ENCODE measurements at places on chromosomes 7 and 10.

DNA sequence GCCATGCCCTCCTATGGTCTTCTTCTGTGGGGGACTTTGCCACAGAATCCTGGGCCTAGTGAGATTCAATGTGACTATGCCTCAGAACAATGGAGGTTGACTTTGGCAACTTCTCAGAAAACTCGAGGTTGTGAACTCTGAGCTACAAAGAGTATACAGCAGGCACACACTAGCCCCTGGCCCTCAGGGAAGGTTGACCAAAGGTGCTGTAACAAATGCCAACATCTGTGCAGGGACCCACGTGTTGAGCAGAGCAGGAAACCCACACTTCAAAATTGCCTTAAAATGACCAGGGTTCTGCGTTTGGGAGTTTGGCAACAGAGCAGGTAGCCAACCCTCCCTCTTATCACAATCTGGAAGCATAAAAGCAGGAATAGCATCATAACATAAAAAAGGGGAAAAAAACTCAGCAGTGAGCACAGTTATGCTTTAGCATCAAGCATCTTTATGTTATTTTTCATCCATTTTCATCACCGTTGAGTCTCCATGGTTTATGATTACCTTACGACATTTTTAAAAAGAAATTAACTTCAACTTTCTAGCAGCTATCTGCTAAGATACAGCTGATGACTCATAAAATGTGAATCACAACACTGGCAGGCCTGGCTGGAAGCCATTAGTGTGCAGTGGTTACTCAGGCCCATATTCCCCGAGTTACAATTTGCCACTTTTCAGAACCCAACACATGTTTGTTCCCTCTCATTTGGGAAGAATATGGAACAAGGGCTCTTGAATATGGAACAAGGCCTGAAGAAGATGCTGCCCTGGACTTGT lies 11.1 kb downstream of the PRLHR start:
- DNase-seq, result no peak

DNA sequence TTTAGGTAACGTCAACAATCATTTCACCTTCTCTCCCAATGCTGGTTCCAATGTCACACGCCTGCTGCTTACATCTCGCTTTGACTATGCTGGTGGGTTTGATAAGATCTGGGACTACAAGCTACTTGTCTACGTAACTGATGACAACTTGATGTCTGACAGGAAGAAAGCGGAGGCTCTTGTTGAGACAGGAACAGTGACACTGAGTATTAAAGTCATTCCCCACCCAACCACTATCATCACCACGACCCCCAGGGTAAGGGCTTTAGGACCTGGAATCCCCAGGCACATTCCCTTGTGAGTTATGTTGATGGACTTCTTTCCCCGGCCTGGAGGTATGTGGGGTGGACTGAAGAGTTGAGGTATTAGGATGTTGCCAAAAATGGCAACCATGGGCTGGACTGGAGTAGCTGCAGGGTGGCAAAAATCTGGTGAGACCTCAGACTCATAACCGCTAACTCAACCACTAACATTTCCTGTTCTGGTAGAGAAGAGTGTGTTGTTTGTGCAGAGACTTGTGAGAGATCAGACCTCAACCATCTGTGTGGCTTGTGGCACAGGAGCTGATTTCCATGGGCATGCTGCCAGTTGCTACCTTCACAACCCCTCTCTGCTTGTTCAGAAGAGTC lies 59.2 kb downstream of the CDHR3 start:
- DNase-seq, result no peak

GRCh38 chr7:78769481-78770101 lies 683.9 kb downstream of the MAGI2 start:
- no peak for DNase-seq

GRCh38 chr7:1604383-1604782 lies 34.6 kb upstream of the PSMG3 start:
- no peak for DNase-seq

- DNase-seq, result no peak
These were observed 319.7 kb downstream of the SNX13 start for GRCh38 chr7:17620566-17620965.

GRCh38 chr10:118925404-118926071 lies 104.0 kb upstream of the NANOS1 start:
- no peak for DNase-seq

GRCh38 chr7:68306692-68307107 lies 1291.6 kb upstream of the AUTS2 start:
- no peak for DNase-seq

GRCh38 chr10:98265403-98266378 lies 2.3 kb downstream of the LOXL4 start:
- no peak for DNase-seq

- DNase-seq, result no peak
These were observed 99.8 kb downstream of the SEPTIN7 start for GRCh38 chr7:35900651-35901050.

DNA sequence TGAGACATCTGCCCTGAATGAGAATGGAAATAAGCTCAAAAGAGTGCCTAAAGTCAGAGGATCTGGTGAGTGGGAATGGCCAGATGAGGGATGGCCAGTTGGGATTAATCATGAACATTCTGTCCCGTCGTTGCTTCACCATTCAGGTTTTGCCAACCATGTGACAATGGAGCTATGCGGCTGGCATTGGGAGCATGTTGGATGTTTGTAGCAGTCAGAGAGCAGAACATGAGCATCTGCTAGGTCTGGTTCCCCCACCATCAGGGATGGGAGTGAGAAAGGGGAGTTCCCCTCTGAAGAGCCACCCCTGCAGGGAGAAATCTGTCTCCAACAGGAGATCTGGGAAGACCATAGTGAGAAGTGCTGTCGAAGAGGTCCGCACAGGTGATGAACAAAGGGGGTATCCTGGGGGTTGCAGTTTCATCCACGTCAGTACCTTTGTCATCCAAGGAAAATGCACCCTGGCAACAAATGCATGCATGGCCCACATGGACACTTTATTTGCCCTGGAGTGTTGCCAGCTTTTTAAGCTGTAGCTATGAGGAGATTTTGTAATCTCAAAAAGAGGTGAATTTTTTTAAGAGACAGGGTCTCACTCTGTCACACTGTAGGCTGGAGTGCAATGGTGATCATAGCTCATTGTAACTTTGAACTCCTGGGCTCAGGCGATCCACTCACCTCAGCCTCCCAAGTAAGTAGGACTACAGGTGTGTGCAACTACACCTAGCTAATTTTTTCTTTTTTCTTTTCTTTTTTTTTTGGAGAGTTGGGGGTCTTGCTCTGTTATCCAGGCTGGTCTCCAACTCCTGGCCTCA lies 190.2 kb downstream of the CAMK1D start:
- peak; percentile 25 for DNase-seq

- DNase-seq, result peak; percentile 20
These were observed 29.9 kb downstream of the RNLS start for GRCh38 chr10:88553116-88553752.

GRCh38 chr7:100966542-100967291 lies 2.6 kb upstream of the MUC12 start:
- no peak for DNase-seq

- DNase-seq, result peak; percentile 22
These were observed 240.2 kb upstream of the INHBA start for GRCh38 chr7:41943094-41943577.

DNA sequence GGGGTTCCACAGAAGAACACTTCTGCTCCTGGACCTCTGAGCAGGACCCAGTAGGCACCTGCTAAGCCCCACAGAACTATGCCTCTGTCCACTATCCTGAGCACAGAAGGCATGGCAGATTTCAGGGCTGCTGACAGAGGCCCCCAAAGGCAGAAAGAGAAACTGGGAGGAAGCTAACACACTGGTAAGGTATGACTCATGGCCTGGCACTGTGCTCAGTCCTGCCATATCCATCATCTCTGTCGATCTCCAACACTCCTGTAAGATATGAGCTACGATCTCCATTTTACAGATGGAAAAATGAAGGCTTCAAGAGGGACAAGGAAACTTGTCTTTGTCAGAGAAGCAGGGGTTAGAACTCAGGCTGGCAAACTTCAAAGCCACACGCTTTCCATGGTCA lies 62.2 kb downstream of the GRID1 start:
- DNase-seq, result no peak

DNA sequence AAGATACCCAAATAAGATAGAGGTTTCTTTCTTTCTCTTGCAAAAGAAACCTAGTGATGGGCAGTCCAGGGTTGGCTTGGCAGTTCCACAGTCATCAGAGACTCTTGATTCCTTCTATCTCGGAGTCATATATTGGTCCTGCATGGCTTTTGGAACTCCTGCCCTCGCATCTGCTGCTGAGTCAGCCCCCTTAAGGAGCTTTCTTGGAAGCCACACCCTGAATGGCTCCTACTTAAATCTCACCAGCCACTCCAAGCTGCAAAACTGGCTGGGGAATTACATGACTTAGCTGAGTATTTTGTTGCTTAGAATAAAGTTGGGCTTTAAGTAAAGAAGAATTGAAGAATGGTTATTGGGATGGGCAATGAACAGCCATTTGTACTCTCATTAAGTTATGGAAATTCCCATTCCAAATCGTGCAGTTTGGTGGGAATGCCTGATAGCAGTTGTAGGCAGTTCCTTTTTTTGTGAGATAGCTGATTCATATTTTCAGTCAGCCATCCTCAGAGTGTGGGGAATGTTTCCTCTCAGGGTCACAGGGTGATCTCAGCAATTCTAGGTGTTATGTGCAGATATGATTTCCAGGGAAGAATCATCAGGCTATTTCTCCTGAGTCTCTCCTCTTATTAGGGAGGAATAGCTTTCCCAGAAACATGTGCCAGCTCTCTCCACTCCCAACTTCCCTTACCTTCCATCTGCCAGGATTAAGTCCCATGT lies 209.9 kb downstream of the BBS9 start:
- no peak for DNase-seq

DNA sequence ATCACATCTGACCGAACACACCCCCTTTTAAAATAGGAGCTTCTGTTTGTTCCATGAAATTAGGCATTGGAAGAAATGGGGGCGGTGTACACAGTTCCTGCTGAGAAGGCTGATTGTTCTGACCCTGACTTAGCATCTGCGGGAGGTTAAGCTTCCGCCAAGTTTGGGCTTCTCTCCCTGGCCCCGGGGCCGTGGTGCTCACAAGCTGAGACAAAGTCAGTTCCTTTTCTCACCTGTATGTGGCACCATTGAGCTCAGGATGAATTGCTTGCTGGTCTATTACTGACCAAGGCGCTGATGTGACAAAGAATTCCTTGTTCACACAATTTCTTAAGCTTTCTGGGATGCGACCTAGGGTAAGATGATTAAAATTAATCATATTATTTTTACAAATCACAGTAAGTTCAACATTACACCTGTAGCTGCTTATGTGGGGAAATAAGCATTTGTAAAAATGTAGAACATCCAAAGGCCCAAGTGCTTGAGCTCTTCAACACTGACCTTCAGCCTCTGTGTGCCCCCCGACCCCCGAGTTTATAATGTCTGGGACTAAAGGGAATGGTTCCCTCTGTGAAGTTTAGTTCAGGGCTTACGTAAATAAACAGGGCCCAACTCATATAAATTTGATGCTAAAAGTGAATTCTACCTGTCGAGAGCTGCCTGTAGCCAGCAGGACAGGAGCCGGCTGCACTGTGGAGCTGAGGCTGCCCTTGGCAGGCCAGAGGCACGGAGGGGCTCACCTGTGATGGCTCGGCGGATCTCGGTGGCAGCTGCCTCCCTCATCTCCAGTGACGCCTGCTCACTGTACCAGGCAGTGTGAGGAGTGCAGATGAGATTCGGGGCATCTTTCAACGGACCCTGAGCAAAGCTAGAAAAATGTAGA lies 50.8 kb downstream of the ZRANB1 start:
- no peak for DNase-seq

DNA sequence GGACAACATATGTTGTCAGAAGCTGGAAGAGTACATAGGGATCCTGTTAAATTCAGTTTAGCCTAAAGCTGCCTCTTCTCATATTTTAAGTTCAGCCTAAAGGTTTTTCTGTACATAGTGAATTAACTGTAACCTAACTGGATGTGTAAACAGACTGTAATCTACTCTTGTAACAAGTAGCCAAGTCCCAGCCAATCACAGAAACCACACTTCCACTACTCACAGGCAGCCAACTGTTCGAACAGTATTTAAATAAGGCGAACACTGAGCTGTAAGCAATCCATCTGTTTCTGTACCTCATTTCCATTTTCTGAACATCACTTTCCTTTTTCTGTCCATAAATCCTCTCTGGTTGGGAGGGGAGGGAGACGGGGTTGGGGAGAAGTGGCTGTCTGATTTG lies 15.0 kb upstream of the STN1 start:
- DNase-seq, result no peak

DNA sequence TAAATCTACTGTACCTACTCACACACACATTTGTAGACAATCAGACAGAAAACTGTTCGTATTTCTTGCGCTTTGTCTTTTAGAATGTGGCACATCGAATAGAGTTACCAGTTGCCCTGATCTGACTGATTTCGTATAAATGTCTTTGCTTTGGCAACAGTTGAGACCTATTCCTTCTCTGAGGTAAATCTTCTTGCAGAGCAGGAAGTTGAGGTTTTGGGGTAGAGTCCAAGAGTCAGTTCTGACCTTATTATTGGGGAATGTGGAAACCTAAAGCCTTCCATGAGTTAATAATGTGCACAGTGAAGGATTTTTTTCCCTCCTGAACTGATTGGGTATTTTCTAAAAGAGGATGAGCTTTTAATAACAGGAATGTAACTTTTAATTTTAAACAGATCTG lies 135.3 kb downstream of the KIAA1217 start:
- DNase-seq, result no peak

GRCh38 chr10:124700293-124701037 lies 43.7 kb downstream of the FAM53B start:
- DNase-seq, result no peak

GRCh38 chr7:54615-55014 lies 137.8 kb upstream of the FAM20C start:
- no peak for DNase-seq

DNA sequence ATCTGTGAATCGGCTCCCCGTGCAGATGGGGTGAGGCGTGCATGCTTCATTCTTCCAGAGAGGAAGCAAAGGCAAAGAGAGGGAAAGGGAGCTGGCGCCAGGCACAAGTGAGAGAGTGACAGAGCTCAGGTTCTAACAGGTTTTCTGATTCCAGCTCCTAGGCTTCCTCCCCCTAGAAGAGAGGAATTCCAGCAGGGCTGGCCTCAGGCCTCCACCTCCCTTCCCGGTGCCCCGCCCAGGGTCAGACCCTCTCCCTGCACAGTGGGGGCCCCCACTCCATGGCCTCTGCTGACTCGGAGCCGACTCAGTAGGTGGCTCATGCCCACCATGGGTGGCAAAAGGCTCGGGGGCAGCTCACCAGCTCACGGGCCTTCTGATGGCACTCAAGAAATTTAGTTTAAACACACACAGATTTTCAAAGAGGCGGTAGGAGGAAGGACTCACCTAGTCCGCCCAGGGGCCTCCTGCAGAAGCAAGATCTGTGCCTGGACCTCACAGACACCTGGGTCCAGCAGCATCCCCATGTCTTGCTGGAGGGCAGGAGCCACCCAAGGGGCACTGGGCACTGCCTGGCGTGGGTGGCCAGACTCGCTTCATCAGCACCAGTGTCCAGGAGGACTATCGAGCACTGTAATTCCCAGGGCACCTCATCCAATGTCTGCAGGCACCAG lies 183.5 kb downstream of the MAD1L1 start:
- no peak for DNase-seq

- no peak for DNase-seq
These were observed 269.4 kb downstream of the NXPH1 start for GRCh38 chr7:8702807-8703206.
